Motor neuron (in vitro differentiated cells): ENCODE measurements at places on chromosomes 6 and 20. TPM values are rescaled to one million over a fixed set of nuclear protein-coding genes. Genes with fewer than 3 reads are reported as not detected.
A peak's percentile ranks its signal among the peaks of the same experiment; 100 is the strongest.

Gene PDYN
- 0.06 TPM in 1 of 2 replicates, not detected in the other for total RNA-seq

Gene ABCC10
- total RNA-seq = 54.6 and 57.4 TPM in 2 replicates

Gene PI16
- 0.22 and 0.66 TPM in 2 replicates for total RNA-seq

Gene BPIFB4
- not detected in 2 replicates for total RNA-seq

Gene TRIM15
- total RNA-seq = 0.21 TPM in 1 of 2 replicates, not detected in the other

GRCh38 chr6:89409461-89410035 lies 2.5 kb downstream of the RRAGD start:
- no peak for ATAC-seq

DNA sequence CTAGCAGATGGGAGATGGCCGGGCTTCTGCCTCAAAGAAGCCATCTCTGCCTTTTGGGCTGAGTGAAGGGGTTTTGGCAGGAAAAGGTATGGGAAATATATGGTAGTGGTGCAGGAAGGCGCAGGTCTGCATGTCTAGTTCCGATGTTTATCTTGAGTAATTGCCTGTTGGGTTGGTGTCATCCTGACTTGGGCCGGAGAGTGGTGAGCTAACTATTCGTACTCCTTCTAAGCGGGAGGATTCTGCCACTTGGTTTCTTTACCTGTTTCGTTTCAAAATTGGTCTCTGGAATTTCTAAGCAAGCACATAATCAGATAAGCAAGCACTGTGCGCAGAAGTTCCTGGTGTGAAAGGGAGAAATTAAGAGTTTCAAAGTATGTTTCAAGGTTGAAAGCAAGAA lies 229.6 kb downstream of the SAMD5 start:
- ATAC-seq = peak; percentile 35

DNA sequence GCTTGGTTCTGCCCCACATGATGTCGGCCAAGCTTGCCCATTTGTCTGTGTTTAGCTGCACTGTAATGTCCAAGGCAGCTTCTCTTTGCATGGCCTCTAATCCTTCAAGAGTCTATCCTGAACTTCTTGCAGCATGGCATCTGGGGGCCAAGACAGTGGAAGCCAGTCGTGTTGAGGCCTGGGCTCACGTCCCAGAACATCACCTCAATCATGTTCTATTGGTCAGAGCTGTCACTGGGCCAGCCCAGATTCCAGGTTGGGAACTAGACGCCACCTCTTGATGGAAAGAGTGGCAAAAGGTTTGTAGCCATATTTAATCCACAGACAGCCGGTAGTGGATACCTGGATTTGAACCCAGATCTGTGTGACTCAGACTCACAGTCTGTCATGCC lies 25.3 kb downstream of the PPARD start:
- ATAC-seq = no peak

DNA sequence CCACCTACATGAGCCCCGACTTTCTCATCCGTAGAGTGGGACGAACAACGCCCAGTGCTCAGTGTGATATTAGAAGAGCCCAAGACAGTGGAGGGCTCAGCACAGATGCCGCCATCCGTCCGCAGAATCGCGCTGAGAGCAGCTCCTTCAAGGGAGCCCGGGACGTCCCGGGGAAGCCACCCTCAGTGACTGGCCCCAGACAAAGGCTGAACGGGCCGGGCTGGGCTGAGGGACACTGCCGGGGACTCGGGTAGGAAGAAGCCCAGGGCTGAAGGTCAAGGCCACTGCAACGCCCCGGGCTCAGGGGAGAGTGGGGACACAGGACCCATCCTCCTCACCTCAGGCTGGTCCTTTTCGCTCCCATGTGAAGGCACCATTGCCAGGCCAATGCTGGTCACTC lies 12.8 kb upstream of the CHRNA4 start:
- ATAC-seq = no peak

DNA sequence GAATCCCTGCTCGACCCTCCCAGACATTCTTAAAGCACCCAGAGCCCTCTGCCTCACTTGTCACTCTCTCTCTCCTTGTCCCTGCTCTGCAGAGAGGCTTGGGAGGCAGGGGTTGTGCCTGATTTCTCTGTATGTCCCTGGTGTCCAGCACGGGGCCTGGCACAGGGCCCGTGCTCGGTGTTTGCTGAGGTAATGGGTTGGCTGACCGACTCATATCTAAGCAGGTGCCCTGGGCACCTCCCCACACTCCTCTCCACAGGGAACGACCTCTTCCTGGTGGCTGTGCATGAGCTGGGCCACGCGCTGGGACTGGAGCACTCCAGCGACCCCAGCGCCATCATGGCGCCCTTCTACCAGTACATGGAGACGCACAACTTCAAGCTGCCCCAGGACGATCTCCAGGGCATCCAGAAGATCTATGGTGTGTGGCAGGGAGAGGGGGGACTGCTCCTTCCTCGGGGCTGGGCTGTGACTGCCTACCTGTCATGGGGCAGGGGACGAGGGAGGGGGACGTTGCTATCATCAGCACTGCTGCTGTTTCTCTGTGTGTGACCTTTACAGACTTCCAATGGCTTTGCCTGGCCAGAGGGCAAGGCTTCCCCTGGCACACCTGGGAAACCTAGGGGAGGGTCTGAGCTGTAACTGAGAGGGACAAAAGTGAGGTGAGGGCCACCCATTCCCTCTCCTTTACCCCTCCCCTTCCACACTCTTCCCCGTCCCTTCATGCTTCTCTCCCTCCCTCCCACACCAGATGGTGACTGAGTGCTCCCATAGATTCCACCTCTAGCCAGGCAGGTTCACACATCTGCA lies 14.2 kb downstream of the MMP24OS start:
- ATAC-seq = no peak

- peak; percentile 4 for ATAC-seq
Measured at GRCh38 chr6:35736253-35736894, 458 bp upstream of the ARMC12 start.

DNA sequence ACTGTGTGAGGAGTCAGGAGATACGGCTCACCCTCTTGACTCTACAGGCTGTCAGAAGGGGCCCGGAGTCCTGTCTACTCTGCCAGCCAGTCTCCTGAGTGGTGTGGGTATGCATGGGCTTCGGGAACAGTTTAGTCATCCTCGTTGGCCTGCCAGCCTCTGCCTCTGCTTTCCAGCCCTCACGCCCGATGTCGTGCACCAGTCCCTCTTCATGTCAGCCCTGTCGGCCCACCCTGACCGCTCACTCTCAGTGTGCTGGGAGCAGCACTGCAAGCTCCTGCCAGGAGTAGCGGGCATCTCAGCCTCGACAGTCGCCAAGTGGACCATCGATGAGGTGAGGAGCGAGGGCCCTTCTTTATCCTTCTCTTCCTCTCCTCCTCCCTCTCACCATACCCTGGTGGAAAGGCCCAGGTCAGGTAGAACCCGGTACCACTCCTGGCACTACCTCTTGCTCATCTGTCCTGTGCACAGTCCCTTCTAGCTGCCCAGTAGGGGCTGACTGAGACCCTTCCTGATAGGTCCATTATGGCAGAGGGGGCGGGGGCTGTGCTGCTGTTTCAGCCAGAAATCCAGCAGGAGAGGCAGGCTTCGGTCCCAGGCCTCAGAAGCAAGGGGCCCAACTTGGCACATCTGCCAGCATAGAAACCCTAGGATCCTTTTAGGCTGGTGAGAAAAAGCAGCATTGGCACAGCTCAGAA lies 18.7 kb upstream of the SGK2 start:
- ATAC-seq = no peak

GRCh38 chr6:15316754-15317153 lies 70.9 kb downstream of the JARID2 start:
- no peak for ATAC-seq

- ATAC-seq = no peak
Measured at GRCh38 chr6:143146186-143146851, 85.6 kb downstream of the AIG1 start.
